ENCODE measurements at places on chromosomes 2 and 18.

DNA sequence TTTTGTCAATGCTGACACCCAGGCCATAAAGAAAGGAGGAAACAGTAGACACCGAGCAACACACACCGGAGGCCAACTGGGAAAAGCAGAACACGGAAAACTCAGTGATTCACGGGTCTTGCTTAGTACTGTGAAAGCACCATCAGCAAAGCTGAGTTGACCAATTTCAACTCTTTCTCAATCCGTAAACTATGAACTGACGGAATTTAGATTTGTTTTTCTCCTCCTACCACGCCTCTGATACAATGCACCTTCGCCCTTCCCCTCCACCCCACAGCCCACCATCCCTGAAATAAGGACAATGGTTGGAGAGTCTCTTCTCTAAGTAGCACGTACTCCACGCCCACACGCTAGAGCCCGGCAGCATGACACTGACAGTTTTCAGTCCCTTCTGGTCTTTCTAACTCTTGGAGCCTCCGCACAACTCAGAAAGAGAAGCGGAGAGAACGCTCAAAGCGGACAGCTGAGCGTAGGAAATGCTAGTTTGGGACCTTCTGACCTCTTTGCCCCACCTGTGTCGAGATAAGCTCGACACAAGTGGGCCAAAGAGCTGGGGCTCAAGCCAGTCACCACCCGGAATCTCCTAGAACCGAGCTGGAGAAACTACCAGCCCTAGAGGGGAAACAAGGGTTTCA is 669 bp downstream of the LNPK start:
- peak; percentile 26 for ATAC-seq

GRCh38 chr2:212692466-212692865 is 153.9 kb upstream of the ERBB4 start:
- no peak for ATAC-seq

- peak; percentile 68 for ATAC-seq
These were observed 18.0 kb downstream of the ARID5A start for GRCh38 chr2:96554293-96555145.

DNA sequence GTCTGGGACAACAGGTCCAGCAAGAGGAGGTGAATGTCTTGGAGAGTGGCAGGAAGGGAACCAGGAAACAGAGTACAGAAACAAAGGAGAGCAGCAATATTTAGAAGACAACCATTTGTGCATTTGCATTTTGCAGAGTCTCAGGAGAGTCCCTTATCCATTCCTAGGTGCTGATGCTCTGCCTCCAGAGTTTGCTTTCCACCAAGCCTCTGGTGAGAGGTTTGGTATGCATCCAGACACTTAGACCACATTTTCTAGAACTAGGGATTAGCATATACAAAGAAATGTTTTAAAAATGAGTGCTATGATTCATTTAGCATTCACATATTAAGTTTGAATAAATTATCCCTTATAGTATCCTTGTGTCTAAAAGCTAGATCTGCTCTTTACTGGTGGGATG is 18.5 kb upstream of the LRATD1 start:
- ATAC-seq, result no peak

GRCh38 chr2:60675301-60675700 is 80.8 kb upstream of the PAPOLG start:
- ATAC-seq, result no peak

DNA sequence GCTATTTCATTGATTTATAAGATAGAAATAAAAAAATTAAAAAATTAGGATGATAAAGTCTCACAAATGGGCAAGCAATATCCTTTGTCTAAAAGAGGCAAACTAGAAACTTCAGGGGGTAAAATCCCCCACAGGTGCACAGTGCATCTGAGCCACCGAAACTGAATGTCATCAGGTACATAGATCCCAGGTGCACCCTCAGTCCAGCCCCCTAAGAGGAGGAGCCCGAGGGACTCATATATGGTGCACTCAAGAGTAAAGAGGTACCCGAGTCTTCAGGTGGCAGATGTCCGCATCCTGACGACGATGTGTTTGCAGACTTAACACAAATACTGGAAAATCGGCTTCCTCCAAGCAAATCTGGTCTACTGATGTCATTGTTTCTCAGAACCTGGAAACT is 11.3 kb downstream of the QPCT start:
- no peak for ATAC-seq

- no peak for ATAC-seq
These were observed 191.2 kb downstream of the BCL2 start for GRCh38 chr18:63128237-63128974.

- ATAC-seq, result no peak
These were observed 11.0 kb upstream of the RALB start for GRCh38 chr2:120241684-120242083.

DNA sequence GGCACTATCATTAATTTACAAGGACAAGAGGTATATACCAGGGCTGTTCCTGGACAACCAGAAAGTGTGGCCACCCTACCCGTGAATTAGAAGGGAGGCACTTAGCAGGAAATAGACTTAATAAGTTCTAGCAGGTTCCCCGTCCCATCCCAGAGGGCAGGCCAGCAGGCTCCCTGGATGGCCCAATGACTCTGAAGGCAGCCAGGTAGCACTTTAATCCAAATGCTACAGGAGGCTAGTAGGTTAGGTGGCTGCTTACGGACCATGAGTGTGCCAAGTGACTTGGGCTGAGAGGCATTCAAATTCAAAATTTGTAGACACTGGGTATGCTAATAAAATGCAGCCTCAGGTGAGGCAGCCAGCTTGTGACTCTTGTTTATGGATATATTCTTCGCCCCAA is 123.9 kb downstream of the UXS1 start:
- ATAC-seq, result no peak

GRCh38 chr18:2102022-2102421 is 469.3 kb downstream of the METTL4 start:
- no peak for ATAC-seq

GRCh38 chr2:240231838-240232244 is 91.4 kb upstream of the OTOS start:
- ATAC-seq, result no peak

DNA sequence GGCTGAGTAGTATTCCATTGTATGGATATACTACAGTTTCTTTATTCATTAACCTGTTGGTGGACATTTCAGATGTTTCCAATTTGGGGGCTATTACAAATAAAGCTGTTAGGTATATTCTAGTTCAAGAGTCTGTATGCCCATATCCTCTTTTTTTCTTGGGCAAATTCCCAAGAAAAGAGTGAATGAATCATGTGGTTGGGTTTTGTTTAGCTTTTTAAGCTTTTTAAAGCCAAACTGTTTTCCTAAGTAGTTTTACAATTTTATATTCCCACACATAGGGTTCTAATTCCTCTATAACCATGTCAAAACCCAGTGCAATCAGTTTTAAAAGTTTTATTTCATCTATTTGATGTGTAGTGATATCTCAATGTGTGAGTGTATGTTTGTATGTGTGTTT is 44.9 kb upstream of the BAZ2B start:
- no peak for ATAC-seq

DNA sequence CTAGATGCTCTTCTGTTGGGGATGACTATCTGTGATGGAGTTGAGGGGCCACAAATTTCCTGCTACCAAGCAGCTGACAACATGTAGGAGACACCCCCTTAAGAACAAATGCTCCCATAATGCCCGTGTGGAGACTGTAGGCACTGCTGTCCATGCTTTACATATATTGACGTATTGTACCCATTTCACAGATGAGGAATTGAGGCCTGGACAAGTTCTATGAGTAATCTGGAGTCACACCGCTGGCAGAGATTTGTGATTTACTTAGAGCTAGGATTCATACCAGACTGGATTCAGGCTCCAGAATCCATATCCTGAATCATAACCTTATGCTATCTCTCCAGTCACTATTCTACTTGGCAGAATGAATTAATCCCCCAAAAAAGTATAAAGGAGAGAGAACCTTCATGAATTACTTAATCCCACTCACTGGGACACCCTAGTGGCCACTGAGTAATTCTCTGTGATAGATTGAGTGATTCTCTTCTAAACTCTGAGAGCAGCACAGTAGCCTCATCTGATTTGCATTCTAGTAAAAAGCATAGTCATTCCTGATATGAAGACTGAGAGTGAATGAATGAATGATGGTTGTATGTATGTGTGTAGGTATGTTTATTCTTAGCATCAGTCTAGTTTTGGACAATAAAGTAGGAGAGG is 460.7 kb upstream of the MEIS1 start:
- ATAC-seq, result no peak

DNA sequence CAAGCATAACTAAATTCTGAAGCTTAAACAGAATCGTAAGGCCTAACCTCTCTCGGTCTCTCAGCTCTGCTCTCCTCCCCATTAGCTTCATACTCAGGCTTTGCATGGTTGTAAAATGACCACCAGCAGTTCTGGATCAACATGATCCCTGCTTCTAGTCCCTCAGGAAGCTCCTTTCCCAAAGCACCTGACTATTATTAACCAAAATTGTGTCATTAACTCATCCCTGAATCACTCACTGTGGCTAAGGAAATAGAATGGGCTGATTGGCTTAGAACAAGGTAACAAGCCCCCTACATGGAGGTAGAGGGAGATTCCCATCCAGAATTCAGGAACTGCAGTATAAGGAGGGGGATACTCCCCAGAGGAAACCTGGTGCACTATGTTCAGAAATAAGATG is 448.3 kb downstream of the ARHGAP15 start:
- no peak for ATAC-seq

DNA sequence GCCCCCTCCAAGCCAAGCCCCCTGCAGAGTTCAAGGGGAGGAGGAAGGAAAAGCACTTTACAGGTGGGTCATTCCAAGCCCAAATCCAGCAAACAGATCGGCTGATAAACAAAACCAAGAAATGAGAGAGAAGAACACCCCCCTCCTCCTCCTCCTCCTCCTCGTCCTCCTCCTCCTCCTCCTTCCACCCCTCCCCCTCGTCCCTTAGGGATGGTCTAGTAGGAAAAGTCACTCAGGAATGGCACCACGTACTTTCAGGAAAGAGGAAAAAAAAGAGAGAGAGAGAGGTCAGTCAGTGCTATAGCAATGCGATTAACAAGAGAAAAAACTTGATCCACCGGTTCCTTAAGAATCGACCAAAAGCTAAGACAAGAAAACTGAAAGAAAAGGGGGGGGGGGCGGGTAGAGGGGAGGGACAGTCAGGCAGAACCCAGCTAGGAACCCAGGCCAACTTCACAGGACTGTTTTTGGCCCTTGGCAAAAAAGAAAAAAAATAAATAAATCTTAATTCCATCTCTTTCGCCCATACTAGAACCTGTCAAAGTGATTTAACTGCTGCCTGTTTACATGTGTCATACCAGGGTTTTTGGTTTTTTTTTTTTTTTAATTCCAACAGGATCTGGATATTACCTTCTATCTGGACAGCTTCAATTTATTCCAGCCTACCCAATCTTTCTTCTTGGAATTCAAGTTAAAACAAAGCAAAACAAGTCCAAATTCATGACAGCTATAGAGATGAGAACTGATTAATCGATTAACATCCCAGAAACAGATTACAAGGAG is 906 bp downstream of the IKZF2 start:
- ATAC-seq, result no peak

GRCh38 chr2:151630372-151630771 is 103.9 kb downstream of the NEB start:
- ATAC-seq, result no peak
